ENCODE measurements at places on chromosomes 6 and 20. TPM values are rescaled to one million over a fixed set of nuclear protein-coding genes. Genes with fewer than 3 reads are reported as not detected.

DNA sequence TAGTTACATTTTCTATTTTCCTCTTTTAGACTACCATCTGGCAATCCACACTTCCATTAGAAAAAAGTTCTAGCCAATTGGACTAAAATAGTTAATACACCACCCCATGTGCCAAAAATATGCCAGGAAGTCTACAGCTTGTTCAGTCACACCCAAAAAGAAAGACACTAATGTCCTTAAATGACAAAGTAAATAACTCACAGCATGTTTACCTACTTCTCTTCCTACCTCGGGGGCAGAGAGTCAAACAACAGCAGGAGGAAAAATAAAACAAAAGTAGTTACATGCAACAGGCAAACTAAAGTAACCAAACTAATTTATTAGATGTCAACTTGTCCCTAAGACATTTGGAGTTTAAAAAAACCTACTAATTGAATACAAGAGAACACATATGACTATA lies 57.0 kb downstream of the UBE3D start:
- no peak for DNase-seq

DNA sequence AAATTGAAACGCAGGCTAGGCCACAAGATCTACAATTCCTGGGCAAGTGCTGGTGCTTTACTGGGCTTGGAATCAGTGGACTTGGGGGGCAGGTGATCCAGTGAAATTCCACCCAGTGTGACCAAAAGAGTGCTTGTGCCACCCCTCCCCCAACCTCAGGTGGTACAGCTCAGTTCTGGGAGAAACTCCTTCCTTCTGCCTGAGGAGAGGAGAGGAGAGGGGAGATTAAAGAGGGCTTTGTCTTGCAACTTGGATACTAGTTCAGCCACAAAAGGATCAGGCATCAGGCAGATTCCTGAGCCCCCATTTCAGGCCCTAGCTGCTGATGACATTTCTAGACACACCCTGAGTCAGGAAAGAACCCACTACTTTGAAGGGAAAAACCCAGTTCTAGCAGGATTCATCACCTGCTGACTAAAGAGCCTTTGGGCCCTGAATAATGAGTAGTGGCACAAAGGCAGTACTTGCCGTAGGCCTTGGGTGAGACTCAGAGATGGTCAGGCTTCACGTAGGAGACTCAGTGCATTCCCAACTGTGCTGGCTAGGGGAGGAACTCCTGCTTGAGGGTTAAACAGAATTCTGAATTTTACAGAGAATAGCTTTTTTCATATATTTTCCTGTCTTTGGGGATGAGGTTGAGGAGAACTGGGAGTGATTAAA lies 446.7 kb downstream of the BMP2 start:
- no peak for DNase-seq

DNA sequence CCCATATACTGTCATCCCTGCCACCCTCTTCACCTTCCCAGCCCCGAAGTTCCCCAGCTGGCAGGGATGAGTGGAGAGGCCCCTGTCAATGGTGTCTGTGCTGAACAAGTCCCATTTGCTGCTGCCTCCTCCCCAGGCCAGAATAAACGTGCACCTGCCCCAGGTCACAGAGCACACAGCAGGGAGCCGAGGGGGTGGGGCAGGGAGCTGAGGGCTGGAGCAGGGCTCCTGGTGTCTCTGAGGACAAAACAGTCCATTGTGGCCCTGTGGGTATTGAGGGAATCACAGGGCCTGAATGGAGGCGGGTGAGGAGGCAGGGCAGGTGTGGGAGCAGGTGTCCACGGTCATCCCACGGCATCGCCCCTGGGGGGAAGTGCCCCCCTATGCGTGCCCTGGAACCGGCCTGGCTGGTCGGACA lies 55.8 kb downstream of the SNAI1 start:
- no peak for DNase-seq

- no peak for DNase-seq
Observed at GRCh38 chr20:46010491-46011391, 2.0 kb downstream of the MMP9 start.

The WFDC2 gene
- 0.82 TPM for polyA plus RNA-seq

GRCh38 chr6:15608396-15608795 lies 54.4 kb downstream of the DTNBP1 start:
- no peak for DNase-seq

The CRYBG1 gene
- polyA plus RNA-seq: 6.1 TPM

DNA sequence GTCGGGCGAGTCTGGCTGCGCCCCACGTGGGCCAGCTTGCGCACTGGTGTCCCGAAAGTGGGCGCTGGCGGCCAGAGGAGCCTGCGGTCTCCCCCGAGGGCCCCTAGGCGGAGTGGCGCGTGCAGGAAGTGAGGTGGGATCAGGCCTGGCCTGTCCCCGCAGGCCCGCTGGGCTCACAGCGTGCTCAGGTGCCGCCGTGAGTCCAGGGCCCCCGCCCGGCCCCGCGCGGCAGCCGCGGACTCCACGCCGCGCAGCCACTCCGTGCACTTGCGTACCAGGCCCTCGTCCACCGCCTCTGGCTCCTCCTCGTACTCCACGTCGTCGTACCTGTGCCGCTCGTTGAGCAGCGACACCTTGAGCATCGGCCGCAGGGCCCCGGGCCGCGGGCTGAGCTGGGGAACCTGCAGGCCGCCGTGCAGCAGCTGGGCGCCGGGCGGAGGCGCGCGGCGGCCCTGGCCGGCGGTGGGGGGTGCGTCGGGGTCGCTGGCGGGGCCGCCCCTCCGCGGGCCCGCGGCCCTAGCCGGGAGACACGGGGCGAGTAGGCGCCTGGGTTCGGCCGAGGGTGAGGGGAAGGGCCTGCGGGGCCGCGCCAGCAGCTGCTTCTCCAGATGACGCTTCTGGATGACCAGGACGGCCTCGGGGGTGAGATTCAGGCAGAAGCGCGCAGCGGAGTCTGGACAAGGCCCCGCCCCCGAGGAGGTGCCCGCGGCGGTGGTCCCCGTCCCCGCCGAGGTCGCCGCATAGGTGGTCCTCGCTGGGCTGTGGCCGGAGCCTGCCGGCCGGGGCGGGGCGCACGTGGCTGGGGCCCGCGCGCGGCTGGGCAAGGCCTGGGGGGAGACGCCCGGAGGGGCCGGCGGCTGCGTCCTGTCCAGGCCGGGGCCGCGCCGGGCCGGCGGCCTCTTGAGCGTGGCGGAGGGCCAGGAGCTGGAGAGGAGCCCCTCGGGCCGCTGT lies 835 bp downstream of the PRR18 start:
- DNase-seq: no peak

DNA sequence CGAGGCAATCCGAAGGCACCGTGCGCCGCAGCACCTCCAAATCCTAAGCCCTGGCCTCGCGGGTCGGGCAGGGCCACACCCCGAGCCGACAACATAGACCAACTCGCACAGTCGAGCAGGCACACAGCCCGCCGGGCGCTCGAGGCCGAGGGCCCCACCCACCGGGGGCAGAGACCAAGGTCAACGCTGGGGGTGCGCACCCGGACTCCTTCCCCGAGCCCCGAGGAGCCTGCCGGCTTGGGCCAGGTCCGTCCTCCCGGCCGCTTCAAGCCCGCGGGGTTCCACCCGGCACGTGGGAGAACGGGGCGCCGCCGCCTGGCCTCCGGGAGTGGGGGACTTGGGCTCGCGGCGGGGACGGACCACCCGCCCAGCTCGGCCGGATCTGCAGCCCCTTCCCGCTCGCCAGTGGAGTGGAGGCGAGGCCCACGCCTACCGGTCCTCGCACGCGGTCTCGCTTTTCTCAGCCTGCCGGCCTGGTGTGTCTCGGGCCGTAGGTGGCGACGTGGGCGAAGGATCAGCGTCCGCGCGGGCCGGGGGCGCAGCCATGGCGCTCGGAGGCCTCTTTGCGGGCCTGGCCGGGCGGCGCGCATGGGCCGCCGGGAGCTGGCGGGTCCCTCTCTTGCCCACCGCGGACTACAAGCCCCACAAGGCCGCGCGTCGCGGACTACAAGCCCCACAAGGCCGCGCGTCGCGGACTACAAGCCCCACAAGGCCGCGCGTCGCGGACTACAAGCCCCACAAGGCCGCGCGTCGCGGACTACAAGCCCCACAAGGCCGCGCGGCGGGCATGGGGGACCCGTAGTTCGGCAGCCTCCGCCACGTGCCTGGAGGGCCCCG lies at the start of gene UCKL1:
Gene UCKL1, minus strand, starts transcription at position 590 of the 837 bp plus-strand sequence. Its CDS starts 44 bp downstream, at position 546.
- DNase-seq: peak; percentile 89

The FAM184A gene
- 14.8 TPM for polyA plus RNA-seq

All from muscle of back (tissue), 13 donors.